HuH-7 (cell line): ENCODE measurements at places on chromosomes 16 and 17.

DNA sequence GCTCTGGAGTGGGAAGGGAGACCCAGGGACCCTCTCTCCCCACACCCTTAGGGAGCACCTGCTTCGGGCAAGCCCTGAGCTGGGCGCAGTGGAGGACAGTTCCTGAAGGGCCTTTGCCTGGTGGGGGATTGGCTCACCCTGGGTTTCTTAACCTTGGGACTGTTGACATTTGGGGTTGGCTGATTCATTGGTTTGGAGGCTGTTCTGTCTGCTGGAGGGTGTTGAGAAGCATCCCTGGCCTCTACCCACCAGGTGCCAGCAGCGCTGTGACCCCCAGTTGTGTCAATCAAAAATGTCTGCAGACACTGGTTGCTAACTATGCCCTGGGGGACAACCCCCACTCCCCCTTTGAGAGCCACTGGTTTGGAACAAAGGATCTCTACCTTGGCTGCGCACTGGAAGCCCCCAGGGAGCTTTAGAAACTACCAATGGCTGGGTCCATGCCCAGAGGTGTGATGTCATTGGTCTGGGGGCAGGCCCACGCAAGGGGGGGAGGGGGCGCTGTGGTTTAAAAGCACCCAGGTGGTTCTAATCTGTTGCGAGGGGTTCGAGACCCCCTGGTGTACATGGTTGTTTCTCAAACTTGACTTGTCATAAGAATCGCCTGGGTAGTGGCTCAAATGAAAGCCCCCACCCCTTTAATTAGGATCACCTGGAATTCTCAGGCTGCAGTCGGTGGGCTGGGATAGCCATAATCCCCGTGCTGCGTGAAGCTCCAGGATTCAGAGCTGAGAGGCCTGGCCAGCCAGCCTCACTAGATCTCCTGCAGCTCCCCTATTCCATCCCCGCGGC is 151.9 kb upstream of the GSE1 start:
- peak; percentile 79 for DNase-seq

GRCh38 chr17:1122533-1123392 is 57.0 kb downstream of the ABR start:
- peak; percentile 86 for DNase-seq

DNA sequence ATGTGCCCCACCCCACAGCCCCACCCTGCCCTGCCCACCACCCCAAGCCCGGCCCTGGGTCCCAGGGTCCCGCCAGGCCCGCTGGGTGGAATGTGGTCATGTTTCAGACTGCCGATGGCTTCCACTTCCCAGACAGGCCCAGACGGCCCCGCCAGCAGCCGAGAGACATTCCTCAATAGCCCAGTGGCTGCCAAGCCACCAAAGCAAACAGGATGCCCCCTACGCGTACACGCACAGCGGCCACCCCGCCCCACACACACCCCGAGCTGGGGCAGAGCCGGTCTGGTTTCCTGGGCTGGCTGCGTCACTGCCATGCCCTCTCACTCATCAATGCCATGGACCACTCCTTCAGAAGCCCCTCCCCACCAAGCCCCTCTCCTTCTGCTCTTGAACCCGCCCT is 1.2 kb upstream of the KRT17 start:
- no peak for DNase-seq

DNA sequence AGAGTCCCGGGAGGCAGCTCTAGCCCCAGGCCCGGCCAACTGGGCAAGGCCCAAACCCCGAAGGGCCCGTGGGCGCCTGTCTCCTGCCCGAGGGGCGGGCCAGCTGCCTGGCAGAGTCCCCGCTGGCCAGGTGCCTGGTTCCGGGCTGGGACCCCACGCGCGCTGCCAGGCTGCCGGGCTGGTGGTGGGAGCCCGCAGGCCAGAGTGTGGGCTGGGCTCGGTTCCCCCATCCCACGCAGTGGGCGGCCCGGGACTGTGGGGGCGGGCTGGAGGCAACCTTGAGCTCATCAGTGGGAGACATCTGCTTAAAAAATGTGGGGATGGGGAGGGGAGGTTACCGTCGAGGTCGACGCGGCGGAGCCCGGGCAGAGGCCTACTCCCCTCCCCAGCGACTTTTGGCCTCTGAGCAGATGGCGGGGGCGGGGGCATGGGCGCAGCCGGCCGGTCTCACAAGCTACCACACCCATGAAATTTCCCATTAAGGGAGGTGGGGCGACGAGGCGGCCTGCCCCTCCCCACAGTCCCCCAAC is 176.4 kb upstream of the GSE1 start:
- peak; percentile 81 for DNase-seq

DNA sequence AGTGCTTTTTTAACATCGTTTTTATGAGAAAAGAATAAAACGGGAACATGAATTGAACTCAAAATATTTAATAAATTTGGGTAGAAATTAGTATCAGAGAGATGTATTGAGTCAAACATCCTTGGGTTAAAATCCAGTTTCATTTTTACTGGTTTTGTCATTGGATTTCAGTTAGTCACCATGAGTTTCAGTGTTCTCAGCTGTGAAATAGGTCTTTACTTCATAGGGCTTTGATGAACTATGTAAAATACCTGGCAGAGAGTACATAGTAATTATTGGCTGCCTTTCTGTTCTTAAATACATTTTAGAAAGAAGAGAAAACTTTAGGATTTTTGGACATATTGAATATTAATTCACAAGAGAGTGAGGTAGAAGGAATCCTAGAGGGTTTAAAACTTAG is 105.8 kb downstream of the TANC2 start:
- DNase-seq, result no peak

DNA sequence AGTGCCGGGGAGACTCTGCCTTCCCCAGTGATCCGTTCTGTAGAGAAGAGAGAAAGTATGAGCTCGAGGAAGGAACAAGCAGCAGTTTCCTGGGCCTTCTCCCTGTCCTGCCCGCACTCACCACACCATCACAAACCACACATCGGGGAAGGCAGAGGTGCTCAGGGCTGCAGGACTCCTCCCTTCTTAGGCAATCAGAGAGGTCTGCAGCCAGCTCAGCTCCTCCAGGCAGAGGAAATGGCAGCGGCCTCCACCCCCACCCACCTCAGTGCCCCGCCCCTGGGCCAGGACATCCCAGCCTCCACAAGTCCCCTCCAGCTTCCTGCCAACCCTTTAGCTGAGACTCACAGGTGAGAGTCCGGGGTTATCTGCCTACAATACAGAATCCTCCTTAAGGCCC is 2.0 kb downstream of the ZNF319 start:
- no peak for DNase-seq

DNA sequence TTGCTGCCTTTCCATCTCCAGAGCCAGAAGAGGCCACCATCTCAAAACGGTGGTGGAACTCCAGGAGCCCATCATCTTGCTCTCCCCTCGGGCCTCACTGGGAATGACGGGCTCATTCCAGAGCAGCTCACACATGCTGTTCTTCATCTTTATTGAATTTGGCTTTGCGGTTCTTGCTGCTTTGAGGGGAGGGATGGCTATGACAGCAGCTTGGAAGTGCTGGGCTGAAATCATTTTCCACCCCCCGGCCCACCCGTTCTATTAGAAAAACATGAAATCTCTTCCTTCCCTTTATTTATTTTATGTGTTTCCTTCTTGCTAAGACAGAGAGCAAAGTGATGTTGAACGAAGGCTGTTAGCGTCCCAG is 149.8 kb upstream of the RPL38 start:
- DNase-seq, result no peak

DNA sequence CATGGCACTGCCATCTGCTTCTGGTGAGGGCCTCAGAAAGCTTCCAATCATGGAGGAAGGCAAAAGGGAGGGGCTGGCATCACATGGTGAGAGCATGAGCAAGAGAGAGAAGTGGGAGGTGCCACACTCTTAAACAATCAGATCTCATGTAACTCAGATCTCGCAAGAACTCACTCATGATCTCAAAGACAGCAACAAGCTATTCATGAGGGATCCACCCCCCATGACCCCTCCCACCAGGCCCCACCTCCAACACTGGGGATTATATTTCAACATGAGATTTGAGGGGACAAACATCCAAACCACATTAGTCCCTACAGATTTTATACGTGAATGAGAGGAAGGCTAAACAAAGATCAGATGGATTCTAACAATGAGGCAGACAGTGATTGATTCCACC is 8.9 kb upstream of the TMEM132E start:
- DNase-seq, result no peak

DNA sequence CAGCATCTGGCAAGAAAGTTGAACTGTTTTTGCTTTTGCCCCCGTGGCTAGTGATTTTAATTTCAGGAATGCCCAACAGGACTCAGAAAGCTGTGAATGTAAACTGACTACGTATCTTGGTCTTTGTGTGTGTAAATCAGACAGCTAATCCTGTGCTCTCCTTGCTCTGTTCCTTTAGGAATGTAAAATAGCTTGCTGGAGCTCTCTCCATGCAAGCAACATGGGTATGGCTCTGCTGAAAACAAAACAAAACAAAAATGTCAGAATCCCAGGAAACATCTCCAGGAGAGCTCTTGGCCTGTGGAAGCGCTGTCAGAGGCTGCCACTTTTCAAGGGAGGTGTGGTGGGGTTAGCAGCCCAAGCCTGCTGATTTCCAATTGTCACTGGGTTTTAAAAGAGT is 161.8 kb upstream of the NOG start:
- DNase-seq, result no peak

DNA sequence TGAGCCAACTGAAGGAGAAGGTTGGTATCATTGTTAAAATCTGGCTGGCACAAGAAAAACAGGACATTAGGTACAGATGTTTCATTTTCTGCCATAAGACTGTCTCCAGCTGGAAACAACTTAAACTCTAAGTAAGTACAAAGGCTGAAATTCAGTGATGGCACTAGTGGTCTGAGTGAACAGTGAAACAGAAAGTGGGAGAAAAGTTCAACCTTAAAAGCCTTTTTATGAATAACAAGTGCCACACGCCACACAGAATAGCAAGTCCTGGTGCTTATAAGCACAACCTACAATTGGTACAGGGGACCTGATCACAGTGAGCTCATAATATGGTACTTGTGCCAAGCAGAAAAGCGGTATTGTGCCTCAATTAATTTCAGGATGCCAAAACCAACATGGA is 56.7 kb downstream of the CEP112 start:
- DNase-seq, result no peak

- peak; percentile 73 for DNase-seq
Observed at GRCh38 chr16:2035431-2036199, 8.9 kb downstream of the NHERF2 start.

GRCh38 chr16:3282103-3282729 is 1.1 kb upstream of the ZNF263 start:
- peak; percentile 68 for DNase-seq

DNA sequence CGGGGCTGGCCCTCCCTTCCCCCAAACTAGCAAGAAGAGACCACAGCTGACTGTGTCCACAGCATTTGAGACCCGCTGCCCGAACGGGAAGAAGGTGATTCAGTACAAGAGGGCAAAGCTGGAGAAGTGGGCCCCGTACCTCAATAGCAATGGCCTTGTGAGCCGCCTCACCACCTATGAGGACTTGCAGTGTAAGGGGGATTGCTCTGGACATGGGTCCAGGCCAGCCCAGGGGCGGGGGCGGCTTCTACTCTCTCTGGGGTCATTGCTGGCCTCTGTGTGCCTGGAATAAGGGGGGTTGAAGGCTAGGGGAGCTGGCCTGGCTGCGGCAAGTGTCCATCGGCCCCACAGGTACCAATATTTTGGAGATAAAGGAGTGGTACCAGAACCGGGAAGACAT is 12.9 kb upstream of the KATNB1 start:
- no peak for DNase-seq

- no peak for DNase-seq
Observed at GRCh38 chr17:78664476-78665386, 87.5 kb upstream of the DNAH17 start.

GRCh38 chr16:11056090-11056992 is 112.0 kb downstream of the CLEC16A start:
- no peak for DNase-seq

- no peak for DNase-seq
Observed at GRCh38 chr16:11564046-11564926, 22.4 kb downstream of the LITAF start.

- no peak for DNase-seq
Observed at GRCh38 chr17:78396441-78397337, 18.2 kb downstream of the PGS1 start.

DNA sequence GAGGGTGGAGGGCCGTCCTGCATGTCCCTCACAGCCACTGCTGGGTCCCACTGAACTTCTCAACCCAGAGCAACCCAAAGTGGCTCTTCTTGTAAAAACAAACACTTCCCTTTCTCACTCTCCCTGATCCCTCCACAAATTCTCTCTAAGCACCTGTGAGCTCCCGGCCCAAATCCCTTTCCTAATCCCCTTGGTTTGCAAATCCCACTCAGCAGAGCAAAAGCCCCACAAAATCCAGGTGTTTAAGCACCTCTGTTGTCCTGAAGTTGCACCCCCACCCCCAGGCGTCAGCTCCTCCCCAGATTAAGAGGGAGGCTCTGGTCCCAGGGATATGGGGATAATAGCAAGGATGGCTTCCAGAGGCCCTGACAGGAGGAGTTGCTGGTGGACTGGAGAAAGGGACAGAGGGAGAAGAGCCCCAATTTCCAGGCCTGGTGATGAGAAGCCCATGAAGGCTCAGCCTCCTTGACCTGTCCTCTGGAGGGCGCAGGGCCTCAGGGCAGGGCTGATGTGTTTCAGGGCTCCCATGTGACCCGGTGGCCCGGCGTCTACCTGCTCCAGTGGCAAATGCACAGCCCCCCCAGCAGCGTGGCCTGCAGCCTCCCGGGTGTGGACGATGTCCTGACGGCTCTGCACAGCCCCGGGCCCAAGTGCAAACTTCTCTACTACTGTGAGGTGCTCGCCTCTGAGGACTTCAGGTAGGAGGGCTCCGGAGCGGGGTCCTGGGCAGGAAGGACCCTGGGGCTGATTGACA is 23.0 kb downstream of the NAGPA start:
- DNase-seq, result peak; percentile 41

DNA sequence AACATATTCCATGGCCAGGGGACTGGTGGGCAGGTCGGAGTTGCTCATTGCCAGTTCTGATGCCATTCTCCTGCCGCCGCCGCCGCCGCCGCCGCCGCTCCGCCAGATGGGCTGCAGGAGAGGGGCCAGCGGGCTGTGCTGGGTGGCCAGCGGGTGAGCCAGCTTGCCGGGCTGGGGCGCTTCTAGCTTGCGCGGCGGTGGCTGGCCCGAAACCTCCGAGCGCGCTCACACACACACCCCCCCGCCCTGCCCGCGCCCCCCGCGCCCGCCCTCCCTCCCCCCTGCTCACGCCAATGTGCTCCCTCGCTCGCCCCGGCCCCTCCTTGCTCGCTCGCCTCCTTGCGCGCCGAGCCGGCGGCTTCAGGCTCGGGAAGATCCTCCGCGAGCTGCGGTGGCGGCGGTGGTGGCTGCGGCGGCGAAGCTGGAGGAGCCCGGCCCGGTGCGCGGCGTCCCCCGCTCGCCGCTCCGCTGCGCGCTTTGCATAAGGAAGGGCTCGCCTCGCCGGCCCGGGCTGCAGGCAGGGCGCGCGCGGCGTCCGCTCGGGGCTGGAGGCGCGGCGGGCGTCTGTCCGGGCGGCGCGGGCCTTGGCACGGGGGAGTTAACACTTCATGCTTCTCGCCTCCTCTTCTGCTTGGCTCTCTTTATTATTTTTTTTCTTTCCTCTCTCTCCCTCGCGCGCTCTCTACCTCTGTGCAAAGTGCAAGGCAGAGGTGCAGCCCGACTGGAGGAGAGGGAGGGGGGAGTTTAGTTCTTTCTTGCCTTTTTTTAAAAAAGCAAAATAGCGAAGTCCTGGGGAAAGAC is 500 bp downstream of the MAF start:
- DNase-seq, result peak; percentile 59
